Fibroblast of skin of scalp (primary cell): ENCODE measurements at places on chromosomes 12 and 14.

GRCh38 chr14:106877517-106877916 lies 1351.1 kb downstream of the TMEM121 start:
- no peak for DNase-seq

- DNase-seq, result no peak
Observed at GRCh38 chr14:24880689-24881088, 169.3 kb downstream of the STXBP6 start.

GRCh38 chr14:92328664-92329255 lies 5.8 kb downstream of the SLC24A4 start:
- DNase-seq, result no peak

DNA sequence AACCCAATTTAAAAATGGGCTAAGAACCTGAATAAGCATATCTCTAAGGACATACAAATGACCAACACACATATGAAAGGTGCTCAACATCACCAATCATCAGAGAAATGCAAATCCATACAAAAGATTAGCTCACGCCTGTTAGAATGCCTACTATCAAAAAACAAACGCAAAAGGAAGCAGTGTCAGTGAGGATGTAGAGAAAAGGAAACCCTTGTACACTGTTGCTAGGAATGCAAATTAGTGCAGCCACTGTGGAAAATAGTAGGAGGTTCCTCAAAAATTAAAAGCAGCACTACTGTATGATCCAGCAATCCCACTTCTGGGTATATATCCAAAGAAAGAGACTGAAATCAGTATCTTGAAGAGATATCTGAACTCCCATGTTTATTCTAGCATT lies 133.0 kb downstream of the CPNE8 start:
- no peak for DNase-seq

GRCh38 chr14:64663174-64663573 lies 41.0 kb upstream of the PLEKHG3 start:
- DNase-seq, result no peak

DNA sequence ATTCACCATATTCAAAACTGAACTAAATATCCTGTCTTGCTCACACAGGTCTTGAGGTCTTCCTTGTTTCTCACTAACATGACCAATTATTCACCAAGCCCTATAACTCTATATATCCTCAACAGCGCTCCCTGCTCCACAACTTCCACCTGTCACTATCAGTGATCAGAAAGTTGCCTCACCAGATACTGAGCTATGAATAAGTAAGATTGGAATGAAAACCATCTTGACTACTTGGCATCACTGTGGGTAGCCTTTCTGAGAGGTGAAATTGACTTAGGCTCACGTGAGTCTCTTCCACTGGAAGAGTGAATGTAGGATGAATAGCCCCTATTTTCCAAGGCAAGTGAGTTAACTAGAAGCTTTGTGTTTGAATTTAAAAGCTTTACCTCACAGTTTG lies 167.1 kb downstream of the PIK3C2G start:
- no peak for DNase-seq

DNA sequence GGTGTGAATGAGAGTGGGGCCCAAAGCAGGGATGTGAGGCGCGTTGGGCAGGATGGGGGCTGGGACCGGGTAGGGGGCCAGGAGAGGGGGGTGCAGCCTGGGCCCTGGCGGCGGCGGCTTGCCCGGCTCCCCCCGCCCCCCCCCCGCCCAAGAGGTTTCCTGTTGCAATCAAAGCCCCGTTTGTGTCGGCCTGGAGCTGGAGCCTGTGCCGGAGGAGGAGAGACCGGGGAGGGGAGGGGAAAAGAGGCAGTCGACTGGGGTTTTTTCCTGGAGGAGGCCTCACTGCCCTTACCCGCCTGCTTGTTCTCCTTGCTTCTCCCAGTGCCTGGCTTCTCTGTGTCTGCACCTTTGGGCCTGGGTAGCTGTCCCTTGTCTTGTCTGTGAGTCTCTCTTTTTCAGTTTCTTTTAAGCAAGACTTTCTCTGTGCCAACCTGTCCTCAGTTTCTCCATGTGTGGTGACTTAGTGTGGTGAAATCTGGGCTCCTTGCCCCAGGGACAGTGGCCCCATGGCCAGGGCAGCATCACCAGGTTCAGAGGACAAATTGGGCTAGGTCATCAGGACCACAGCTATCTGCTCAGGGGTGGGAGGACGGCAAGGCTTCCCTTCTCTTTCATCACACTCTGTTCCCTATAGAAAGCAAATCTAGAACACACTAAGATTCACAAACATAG lies 8.5 kb downstream of the RARG start:
- DNase-seq, result peak; percentile 76
